HT1080 (cell line): ENCODE measurements at places on chromosomes 5 and 9.
A peak's percentile ranks its signal among the peaks of the same experiment; 100 is the strongest.

DNA sequence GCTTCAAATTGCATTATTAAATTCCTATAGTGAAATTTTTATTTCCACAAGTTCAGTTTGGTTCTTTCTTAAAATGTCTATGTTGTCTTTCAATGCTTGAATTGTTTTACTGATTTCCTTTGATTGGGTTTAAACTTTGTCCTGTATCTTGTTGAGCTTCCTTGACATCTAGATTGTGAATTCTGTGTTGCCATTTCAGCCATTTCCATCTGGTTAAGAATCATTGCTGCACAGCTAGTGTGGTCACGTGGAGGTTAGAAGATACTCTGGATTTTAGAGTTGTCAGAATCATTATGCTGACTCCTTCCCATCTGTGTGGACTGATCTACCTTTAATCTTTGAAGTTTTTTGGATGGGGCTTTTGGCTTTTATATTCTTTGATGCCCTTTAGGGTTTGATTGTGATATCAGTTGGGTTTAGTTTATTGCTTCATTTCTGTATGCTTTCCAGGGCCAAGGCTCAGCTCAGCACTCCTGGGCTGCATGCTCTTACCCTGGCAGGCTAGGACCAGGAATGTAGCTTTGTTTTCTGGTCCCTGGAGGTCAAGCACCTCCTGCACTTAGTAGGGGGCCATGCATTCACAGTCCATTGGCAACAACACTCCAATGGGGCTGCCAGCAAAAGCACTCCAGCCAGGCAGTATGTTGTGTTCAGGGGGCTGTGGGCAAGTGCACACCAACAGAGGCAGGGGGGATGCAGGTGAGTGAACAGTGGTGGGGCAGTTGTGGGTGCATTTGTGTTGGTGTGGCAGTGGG is 141.4 kb downstream of the PRR16 start:
- DNase-seq = no peak

DNA sequence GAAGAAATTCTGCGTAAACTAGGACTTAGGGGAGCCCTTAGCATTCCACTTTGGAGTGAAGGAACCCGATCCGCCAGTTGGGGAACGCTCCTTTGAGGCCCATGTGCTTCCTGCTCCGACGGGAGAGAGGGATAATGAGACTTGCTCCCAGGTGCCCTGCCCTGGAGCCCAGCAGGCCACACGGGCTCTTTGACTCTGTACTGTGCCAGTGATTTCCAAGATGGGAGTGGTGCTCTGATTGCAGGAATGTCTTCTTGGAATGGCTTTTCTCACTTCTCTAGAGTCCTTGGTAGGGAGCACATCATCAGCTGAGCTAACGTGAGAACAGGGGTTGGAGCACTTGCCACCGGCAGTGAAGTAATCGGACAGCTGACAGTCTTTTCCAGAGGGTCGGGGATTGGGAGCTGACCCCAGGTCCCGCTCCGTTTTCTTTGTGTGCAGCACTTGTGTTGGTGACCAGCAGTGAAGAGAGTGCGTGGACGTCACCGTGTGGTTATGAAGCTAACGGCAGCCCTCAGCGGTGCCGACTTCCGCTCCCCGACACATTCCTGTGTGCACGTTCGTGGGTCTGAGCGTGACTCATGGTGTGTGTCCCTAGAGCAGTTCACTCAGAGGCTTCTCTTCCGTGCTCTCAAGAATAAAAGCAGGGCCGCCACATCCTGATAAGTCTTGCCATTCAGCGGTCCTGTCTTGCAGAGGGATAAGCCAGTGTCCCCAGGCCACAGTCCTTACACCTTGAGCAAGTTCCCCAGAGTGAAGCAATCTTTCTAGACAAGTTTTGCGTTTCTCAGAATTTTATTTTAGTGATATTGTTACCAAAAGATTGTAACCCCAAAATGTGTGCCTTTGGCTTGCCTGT is 25.6 kb downstream of the ABL1 start:
- peak; percentile 97 for DNase-seq

GRCh38 chr5:139481580-139482049 is 943 bp downstream of the STING1 start:
- DNase-seq = peak; percentile 57

GRCh38 chr5:168128111-168128510 is 163.3 kb upstream of the WWC1 start:
- no peak for DNase-seq

DNA sequence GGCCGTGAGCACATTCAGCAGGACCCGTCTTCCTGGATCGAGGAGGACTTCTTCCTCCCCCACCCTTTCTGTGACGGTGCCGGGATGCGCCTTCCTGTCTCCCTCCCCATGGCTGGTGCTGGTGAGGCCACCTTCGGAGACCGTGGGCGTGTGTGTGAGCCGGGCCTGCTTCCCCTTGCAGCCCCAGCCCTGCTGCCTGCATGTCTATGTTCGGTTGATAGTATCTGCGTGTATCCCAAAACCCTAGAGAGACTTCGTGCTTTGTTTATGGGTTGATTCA is 12.8 kb downstream of the CEP72 start:
- DNase-seq = no peak

- DNase-seq = no peak
Observed at GRCh38 chr5:54834121-54834842, 151.1 kb downstream of the ESM1 start.

DNA sequence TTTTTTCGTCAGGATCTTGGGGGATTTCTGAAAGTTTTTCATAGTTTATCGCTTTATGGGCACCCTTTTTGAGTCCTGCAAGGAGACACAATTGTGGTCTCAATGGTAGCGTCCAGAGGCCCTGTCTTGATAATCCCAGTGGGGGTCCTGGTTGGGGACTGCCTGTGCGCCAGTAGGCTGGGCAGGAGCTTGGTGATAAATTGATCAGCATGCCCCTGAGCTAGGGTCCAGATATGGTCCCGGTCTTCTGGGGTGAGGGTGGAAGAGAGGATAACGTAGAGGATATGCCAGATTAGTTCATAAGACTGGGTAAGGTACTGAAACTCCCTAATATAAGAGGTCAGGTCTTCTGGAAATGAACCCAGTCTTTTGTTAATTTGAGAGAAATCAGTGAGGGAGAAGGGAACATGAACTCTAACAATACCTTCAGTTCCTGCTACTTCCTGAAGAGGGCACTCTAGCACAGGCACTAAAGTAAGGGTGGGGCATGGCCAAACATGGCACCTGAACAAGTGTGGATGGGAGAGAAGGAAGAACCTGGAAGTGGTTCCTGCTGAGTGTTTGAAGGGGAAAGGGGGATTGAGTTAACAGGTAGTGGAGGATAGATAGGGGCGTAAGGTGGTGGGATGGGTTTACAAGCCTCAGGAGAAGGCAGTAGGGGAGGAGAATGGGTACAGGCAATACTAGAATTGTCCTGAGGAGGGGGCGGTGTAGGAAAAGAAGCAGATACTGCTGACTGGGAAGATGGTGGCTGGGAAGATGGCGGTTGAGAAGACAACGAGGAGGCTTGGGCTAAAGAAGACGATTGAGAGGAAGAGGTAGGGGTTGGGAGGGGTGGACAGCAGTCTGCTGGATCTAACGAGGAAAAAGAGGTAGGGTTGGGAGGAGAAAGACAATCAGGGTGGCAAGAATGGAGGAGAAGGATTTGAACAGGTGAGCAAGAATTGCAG is 33.8 kb upstream of the ANXA2R start:
- peak; percentile 34 for DNase-seq

DNA sequence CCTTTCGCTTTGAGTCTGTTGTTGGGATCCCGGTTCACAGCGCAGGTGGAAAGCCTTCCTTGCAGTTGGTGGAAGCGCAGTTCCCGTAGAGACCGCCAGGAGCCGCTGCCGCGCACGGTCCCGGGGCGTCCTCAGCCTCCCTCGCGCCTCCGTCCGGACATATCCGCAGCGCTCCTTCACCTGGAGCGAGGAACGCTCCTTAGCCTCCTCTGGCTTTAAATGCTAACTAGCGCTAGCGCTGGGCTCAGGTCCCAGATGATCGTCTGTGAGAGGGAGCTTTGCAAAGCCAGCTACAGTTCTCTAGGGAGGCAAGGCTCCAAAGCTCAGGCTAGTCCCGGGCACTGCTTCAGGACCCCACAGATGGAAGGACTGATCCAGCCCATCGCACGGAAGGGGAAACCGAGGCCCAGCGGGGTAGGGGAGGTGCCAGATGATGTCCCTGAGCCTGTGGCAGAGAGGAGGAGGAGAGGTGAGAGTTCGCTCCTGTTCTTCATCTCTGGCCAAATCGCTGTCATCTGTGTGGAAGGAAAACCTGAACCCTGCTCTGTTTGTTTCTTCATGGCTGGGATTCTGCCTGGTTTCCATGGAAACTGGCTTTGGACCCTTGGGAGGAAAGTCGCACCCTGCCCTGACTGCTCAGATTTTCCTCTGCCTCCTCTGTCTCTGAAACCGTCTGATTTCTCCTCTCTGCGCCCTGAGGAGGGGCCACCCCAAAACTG is 31.4 kb downstream of the COL15A1 start:
- peak; percentile 64 for DNase-seq

DNA sequence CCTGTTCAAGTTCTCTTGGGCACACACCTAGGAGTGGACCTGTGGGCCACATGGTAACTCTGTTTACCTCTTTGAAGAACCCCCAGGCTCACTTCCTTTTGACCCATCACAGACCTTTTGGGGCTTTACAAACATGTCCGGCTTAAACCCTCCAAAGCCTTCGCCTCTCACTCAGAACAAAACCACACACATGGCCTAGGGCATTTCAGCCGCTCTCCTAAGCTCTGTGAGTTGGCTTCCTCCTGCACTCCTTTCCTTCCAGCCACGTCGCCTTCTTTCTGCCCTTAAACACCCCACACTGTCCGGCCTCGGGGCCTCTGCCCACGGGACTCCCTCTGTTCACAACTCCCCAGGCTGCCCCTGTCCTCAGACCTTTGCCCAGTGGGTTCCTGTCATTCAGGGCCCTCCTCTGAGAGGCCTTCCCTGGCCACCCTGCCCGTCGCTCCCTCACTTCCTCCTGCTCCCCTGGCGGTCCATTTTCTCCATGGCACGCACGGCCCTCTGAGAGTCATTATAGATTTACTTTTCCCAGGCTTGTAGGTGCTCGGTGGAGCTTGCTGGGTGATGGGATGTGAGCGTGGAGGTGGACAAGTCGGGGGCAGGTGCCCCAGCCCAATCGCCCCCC is 1.9 kb downstream of the DOK3 start:
- DNase-seq = no peak

DNA sequence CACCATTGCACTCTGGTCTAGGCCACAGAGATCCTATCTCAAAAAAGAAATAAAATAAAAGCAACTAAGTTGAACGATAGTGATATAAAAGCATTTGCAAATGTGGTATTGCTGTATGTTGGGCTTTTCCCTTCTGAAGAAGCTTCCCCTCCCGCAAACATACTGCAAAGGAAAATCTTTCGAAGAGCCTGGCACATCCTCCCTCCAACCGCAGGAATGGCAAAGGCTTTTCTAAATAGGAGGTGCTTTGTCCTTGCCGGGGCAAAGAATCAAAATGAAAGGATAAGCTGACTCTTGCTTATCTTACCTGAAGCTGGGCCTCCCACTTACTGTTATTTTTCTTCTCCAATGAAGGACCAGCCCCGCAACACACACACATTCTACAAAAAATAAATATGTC is 45.8 kb downstream of the SERINC5 start:
- DNase-seq = no peak

DNA sequence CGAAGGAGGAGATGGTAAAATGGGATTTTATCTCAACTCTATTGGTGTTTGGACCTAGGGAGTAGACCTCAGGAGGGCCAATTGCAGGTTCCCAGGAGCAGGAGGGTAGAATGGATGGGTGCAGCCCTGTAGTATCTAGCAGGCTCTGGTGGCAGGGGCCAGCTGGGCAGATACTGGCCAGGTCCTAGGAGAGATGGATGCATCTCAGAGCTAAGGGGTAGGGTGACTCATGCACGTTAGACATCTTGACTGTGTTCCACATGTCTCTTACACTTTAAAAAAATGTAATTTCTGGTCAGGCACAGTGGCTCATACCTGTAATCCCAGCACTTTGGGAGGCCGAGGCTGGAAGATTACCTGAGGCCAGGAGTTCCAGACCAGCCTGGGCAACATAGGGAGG is 22.4 kb downstream of the PSD2 start:
- DNase-seq = no peak

DNA sequence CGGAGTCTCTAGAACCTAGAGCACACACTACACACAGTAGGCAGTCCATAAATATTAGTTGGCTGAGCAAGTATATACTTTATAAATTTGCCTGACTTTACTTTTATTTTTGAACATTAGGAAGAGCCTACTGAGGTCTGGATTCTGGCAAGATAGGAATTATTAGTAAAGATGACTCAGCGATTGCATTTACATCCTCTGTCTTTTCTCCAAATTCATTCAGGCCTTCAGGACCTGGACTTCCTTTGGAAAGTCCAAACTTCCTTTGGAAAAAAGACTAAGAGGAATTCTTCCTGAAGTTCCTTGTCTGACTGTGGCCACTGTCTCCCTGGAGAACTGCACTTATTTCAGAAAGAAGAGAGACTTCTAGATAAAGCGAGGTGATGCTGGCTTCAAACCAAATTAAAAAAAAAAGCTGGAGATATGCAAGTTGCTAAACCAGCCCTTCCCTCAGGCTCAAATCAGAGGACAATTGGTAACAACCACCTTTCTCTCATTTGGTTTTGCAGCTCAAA is 251.3 kb downstream of the GAS1 start:
- no peak for DNase-seq

GRCh38 chr5:149071756-149072155 is 8.9 kb upstream of the SH3TC2 start:
- DNase-seq = no peak

DNA sequence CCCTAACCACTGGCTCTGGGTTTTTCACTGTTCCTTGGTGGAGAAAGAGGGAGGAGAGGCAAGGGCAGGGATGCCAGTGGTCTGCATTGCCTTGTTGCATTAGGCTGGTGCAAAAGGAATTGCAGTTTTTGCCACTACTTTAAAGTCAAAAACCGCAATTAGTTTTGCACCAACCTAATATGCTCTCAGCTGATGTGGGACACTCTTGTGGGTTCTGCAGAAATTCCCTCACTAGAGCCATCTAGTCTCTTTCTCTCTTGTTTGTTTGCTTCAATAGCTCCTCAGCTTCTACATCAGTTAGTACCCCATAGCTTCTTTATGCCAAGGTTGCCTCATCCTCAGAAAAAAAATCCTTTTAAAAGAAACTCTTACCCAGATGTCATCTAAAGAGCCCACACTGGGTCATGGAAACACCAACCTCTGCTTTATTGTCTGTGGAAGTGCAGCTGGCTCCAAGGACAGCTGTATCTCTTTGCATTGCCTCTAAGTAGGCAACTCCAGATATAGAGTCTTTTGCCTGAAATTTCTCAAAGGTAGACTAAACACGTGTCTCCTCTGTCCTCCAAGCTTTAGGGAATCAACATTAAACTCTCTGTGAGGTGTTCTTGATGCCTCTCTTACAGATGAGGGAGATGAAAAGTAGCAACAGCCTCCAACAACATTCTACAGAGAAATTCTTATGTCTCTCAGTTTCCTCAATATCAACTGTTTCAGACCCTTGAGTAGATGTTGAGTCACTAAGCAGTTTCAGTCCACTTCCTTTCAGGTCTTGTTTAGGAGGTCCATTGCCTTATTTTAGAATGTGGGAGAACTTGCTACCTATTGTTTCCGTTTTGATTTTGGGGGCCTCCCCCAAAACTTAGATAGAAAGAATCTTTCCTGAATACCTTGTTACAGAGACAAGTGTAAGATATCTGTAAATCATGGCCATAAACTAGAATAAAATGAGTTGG is 84.9 kb upstream of the MEF2C start:
- no peak for DNase-seq
